ENCODE measurements at places on chromosomes 16 and 17.

DNA sequence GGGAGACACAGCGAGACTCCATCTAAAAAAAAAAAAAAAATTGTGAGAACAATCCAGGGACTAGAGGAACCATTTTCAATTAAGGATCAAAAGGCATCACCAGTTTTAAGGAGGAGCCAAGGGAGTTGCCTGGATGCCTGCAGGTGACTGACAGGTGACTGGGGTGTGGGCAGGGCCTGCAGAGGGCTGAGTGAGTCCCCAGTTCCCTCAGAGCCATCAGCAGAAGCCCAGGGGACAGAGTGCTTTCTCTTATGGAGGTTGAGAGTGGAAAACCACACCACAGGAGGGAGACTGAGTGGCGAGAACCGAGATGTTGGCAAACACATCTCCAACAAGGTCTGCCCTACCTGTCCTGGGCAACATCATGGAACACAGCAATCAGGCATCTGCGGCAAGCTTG lies 27.1 kb upstream of the CREBBP start:
- DNase-seq, result no peak

DNA sequence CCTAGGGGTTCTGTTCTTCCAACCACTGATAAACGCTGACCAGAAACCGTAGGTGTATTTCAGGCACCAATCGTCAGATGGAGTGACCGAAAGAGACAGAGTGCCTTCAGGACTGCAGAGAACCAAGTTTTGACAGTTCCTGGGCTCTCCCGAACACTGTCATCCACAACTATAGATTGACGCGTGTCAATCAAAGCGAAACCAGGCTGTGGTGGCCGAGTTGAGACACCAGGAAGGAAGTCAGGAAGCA lies 11.9 kb upstream of the AURKB start:
- DNase-seq, result no peak

DNA sequence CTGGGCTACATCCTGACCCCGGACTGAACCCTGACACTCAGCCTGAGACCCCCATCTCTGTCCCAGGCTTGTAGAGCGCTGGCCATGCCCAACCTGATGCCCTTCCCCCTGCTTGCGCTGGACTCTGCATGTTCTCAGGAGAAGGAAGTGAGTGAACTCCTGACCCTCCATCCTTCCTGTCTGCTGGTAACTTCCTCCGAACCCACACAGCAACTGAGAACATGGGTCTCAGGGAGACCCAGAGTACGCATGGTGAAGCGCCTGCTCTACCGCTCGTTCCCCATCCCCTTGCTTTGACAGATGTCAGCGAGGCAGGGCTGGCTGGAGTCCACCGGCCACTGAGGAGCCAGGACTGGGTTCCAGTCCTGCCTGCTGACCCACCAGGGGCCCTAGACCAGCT lies 6.1 kb downstream of the CAMKK1 start:
- DNase-seq, result peak; percentile 42

- DNase-seq, result no peak
Measured at GRCh38 chr17:65054602-65055001, 1.9 kb downstream of the GNA13 start.

- no peak for DNase-seq
Measured at GRCh38 chr17:9880582-9880999, 24.5 kb downstream of the RCVRN start.

GRCh38 chr17:7356072-7356549 lies 1.2 kb downstream of the TMEM95 start:
- peak; percentile 91 for DNase-seq

- DNase-seq, result peak; percentile 48
Measured at GRCh38 chr17:76968707-76969597, 100.7 kb downstream of the MGAT5B start.

DNA sequence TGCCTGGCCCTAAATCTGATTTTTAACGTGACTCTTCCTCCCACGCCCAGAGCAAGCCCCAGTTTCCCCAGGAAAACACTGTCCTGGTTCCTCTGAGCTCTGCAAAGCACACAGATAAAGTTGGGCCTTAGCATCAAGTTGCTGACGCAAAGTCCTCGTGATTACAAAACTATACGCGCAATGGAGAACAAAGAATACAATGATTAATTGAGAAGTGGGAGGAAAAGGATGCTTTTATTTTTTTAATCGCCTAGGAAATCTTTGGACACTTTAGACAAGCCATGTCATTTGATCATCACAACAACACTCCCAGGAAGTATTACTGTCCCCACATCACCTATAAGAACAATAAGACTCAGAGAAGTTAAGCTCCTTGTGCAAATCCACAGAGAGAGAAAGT lies 30.5 kb upstream of the CES5A start:
- no peak for DNase-seq

DNA sequence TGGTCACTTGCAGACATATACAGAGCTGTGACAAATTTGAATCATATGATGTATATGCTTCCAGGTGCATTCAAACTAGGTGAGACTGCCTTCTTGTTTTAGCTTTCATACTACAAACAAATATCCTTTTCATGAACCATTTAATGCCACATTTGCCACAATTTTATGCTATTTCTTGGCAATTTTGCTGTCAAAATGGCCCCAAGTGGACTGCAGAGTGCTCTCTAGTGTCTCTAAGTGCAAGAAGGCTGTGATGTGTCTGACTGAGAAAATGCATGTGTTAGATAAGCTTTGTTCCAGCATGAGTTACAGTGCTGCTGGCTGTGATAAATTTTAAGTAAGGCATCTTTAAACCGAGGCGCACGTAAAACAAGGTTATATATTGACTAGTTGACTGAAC lies 38.3 kb downstream of the CDH13 start:
- no peak for DNase-seq

DNA sequence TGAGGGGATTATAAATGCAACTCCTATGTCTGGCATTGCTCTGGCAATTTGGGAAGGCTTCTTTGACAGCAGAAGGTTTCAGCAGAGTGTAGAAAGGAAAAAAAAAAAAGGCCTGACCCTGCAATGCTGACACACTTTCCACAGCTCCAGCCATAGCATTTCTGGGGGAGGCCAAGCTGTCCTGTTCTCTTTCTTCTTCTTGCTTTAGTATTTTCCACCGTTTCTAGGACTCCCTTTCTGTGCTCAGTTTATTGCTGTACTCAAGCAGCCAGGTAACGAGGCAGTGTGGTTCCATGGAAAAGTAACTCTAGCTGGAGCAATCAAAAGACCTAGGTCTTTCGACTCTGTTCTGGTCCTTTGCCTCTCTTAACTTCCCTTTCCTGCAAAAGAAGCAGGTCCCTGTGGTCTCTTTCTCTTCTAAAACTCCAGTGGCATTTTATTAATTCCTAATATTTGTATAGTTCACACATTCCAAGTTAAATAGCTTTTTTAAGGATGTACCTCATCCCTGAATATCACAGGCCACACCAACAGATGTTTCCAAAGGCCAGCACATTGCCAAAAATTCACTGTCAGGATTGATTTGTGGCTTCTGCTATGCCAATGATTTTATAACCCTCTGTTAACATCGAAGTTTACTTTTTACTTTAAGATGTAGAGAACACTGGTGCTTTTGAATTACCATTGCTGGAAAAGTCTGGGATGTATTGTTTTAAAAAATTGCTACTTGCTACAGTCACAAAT lies 90.3 kb upstream of the BCAR1 start:
- no peak for DNase-seq

GRCh38 chr16:47470810-47471209 lies 9.7 kb downstream of the PHKB start:
- DNase-seq, result no peak

- no peak for DNase-seq
Measured at GRCh38 chr17:14688134-14688533, 387.3 kb downstream of the HS3ST3B1 start.

DNA sequence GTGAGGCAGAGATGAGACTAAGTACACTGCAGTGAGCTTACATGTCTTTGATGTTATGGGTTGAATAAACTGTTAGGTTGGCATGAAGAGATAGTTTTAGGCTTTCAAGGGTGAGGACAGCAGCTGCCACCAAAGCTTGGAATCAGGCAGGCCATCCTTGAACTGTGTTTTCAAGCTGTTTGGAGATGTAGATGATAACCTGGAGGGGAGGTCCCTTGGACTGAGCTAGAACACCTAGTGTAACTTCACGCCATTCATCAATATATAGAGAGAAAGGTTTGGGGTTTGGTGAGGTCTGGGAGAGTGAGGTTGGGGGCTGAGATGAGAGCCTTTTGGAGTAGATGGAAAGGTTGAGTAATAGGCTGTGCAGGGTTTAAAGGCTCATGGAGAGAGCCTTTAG lies 2447.0 kb downstream of the TP53TG3F start:
- no peak for DNase-seq

GRCh38 chr17:50277357-50277754 lies 3.1 kb downstream of the TMEM92 start:
- DNase-seq, result no peak

- DNase-seq, result peak; percentile 35
Measured at GRCh38 chr16:49463529-49463928, 89.9 kb downstream of the C16orf78 start.

DNA sequence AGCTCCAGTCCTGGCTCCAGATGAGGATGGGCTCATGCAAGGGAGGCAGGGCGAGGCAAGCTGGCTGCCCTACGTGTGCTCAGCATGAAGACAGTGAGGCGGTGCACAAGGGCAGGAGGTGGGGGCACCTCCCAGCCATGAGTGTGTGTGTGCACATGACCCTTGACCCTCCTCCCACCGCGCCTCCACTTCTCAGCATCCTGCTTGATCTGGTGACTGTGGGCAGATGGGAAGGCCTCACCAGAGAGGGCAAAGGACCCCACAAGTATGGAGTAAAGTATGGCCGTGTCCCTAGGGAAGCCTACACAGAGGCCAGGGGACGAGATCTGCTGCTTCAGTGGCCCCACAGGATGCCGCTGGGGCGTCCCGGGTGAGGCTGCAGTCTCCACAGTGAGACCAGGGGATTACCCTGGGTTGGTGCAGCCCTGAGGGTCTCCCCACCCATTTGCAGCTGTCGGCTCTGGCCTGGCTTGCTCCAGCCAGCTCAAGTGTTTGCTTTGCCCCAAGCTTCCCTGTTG lies 7.9 kb upstream of the RNF222 start:
- no peak for DNase-seq

GRCh38 chr16:82899006-82899405 lies 272.2 kb downstream of the CDH13 start:
- no peak for DNase-seq

DNA sequence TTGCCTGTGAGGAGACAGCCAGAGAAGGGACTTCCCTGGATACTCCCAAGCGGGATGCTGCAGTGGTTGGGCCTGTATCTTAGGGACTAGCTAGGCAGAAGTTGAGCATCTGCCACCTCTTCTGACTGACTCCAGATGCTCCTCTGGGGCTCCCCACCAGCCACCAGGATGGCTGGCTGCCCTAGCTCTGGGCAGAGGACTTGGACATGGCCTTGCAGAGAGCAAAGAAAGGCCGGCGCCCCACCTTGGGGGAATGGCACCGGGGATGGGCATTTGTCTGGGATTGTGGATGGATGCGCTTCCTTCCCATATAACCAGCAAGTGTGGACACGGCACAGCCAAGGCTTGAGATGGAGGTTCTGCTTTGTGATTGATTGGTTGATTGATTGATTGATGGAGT lies 69.0 kb downstream of the OR1D5 start:
- no peak for DNase-seq

GRCh38 chr17:81150377-81151077 lies 14.8 kb upstream of the PVALEF start:
- peak; percentile 49 for DNase-seq

DNA sequence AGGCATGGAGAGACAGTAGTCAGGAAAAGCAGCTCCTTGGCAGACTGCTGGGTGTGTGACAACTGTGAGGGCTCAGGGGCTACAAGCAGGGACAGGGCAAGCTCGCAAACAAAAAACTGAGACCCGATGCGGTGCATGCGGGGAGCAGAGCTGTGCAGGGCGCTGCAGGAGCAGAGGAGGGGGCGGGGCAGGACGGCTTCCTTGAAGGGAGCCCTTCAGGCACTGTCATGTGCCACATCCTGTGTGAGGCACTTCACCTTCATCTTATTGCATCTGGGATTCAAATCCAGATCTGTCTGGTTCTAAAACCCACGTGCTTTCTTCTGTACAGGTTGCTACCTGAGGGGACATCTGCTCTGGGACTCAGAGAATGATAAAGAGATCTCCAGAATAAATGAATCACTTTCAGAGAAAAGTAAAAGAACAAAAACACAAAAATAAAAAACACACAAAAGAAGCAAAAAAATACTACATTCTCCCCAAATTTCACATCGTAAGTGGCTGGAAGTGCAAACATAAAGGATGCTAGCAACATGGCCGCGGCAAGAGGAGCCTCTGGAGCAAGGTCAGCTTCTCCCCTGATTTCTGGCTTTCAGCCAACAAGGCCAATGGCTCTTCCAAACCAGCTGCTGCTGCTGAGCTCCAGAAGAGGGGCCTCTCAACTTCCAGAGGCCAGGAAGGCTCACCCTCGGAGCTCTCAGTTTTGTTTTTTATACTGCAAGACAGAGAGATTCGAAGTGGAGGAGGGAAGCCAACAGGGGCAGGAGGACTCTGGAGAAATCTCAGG lies 14.2 kb downstream of the LYRM9 start:
- DNase-seq, result no peak

GRCh38 chr16:29992344-29992967 lies 3.0 kb downstream of the HIRIP3 start:
- no peak for DNase-seq

DNA sequence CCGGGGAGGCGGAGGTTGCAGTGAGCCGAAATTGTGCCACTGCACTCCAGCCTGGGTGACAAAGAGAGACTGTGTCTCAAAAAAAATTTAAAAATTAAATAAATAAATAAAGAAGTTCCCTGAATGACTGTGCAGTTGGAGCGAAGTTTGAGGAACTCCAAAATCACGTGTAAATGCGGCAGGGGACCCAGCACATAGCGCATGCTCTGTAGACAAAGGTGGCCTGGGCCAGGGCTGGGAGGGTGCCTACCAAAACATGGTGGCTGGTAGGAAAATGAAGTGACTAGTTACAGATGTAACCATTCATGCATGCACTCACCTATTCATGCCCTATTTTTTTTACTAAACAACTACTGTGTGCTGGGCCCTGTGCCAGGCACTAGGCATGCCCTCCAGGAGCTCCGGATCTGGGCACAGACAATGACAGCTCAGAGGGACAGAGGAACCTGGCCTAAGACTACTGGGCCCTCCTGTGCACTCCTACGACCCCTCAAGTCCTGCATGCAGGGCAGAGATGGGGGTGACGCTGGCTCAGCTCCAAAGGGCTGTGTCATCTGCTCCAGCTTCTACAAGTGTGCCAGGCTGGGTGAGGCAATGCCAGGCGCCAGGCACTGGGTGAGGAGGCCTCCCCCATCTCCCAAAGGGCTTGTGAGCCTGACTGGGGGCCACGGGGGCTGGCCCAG lies 65.3 kb downstream of the RMI2 start:
- peak; percentile 77 for DNase-seq

GRCh38 chr16:27795992-27796614 lies 246.2 kb downstream of the KATNIP start:
- DNase-seq, result peak; percentile 74

DNA sequence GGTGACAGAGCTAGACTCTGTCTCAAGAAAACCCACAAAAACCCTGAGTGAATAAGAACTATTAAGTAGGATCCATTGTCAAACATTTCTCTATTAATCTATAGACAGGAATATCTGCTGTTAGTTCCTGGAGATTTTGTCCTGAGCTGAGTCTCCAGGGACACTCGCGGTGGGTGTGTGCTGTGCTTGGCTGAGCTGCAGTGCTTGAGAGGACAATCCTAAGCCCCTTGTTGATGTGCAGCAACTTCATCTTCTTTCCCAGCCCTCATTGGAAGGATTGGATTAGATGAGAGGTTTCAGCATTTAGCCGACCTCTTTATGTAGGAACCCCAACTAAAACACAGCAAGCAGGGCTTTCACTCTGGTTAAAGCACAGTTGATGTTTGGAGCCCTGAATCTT lies 33.3 kb downstream of the NDEL1 start:
- no peak for DNase-seq

- DNase-seq, result no peak
Measured at GRCh38 chr17:40980596-40980995, 3.5 kb downstream of the KRT40 start.
